ENCODE measurements at places on chromosomes 13 and 19.
A peak's percentile ranks its signal among the peaks of the same experiment; 100 is the strongest.

GRCh38 chr19:16023146-16023915 lies 53.0 kb upstream of the TPM4 start:
- DNase-seq, result no peak

- no peak for DNase-seq
Observed at GRCh38 chr13:103931331-103931845, 865.2 kb upstream of the SLC10A2 start.

- no peak for DNase-seq
Observed at GRCh38 chr13:27077451-27077850, 94.2 kb downstream of the USP12 start.

GRCh38 chr13:74444161-74444571 lies 310.0 kb upstream of the KLF12 start:
- DNase-seq, result no peak

DNA sequence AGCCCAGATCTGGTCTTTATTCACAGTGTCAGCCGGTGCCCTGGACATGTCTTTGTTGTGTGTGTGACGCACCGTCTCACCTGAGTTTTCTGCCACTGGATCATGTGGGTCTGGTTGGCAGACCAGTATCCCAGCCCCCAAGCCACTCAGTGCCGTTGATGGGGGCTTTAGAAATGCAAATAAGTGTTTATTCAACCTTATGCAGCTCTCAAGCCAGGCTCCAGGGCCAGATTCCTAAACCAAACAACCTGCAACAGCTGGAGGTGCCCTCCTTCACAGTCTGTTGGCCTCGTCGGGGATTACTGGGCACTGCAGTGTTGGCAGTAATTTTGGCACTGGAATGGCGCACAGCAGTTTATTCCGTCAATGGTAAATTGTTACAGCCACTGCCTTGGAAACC lies 21.6 kb downstream of the FAM124A start:
- DNase-seq, result peak; percentile 52

DNA sequence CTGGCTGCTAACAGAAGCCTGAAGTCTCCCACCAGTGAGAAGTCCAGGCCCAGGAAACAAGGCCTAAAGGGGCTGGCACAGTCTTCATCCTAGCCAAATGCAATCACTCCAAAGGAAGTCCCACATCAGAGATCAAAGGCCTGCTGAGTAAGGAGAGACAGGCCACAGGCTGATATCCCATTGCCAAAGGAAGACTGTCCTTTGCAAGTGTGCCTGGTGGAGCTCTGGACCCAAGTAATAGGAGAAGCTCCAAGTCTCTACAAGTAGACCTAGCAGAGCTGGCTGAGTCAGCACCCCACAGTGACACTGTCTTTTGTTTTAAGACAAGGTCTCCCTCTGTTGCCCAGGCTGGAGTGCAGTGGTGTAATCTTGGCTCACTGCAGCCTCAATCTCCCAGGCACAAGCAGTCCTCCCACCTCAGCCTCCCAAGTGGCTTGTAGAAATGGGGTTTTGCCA lies 4.5 kb downstream of the DBP start:
- no peak for DNase-seq

DNA sequence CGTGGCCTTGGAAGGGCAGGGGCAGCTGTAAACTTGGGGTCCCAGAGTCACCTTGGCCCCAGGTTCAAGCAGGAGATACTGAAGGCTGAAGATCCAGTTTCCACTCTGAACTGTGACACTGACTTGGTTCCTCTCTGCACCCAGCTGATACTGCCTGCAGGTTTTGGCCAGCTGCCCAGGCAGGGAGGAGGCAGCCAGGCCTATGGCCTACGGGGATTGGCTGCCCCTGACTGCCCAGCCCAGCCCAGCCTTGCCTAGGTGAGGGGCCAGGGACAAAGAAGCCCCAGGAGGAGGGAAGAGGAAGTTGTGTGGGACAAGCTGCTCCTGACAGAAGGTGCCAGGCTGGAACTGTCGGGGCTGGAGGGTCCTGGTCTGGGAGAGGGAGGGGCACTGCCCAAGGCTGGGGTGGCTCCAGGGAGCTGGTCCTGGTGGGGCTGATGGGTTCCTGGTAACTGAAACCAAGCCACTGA lies 51.7 kb upstream of the CYP4F8 start:
- no peak for DNase-seq

DNA sequence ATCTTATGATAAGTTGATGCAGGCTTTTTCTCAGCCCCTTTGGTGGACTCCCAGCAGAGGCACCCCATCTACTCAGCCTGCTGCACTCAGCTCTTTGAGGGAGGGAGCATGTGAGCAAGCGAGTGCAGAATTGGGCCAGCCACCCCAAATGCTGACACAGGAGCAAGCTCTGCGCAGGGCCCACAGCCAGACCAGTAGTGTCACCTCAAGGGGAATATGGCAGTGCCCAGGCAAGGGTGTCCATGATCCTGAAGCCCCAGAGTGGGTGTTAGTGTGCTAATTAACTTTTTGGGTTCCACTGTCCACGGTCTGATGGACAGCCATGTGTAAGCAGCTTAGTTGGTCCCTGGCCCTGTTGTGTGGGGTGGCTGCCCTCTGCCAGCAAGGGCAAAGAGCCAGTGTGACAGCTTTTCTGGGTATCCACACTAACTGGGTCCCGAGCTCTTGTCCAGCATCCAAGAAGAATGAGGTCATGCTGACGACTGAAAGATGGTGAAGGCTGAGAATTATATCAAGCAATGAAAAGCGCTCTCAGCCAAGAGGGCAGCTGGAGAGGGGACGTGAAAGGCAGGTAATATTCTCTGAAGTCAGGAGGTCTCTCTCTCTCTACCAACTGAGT lies 898.3 kb upstream of the PCDH9 start:
- no peak for DNase-seq

GRCh38 chr13:96431044-96431581 lies 341.2 kb downstream of the HS6ST3 start:
- DNase-seq, result no peak

GRCh38 chr19:48646722-48647216 lies 782 bp upstream of the CA11 start:
- no peak for DNase-seq

- DNase-seq, result no peak
Observed at GRCh38 chr13:33058776-33059327, 42.6 kb downstream of the KL start.

GRCh38 chr19:46349311-46349993 lies 2.6 kb downstream of the PPP5C start:
- no peak for DNase-seq

- DNase-seq, result no peak
Observed at GRCh38 chr19:34454091-34454490, 25.9 kb downstream of the UBA2 start.

DNA sequence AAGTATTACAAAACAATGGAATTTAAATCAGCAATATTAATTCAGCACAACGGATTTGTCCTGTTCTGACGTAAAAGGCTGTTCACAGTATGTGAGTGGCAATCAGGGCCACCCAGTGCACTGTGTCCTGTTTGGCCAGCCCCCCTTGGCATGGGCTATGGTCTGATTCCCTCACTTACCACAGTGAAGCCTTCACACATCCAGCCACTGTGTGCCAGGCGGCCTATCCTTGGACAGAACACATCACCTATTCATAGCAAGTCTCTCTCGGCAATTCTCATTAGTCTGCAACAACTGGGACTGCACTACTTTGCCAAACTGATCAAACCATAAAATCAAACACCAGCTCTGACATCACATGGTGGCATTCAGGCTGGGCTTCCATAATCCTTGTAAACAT lies 221.5 kb upstream of the TSHZ3 start:
- DNase-seq, result peak; percentile 14

- DNase-seq, result no peak
Observed at GRCh38 chr19:18441804-18442788, 4.2 kb upstream of the ISYNA1 start.

DNA sequence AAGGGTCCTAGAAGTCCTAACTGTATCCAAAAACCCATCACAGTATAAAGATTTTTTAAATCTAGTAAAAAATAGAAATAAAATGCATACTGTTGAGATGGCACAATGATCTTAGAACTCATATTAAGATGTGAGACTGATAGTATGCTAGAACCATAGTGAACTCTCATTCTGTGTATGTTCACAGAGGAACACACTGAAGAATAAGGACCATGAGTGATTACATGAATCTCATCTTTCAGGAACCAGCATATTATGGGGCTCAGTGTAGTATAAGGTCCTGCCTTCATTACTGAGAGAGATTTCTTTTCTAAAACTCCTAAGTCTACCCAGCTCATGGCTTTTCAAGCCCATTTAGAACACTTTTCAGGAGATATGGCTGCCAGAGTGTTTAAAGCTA lies 59.8 kb upstream of the RFC3 start:
- no peak for DNase-seq

- DNase-seq, result peak; percentile 33
Observed at GRCh38 chr13:44785401-44785800, 203.9 kb downstream of the NUFIP1 start.

DNA sequence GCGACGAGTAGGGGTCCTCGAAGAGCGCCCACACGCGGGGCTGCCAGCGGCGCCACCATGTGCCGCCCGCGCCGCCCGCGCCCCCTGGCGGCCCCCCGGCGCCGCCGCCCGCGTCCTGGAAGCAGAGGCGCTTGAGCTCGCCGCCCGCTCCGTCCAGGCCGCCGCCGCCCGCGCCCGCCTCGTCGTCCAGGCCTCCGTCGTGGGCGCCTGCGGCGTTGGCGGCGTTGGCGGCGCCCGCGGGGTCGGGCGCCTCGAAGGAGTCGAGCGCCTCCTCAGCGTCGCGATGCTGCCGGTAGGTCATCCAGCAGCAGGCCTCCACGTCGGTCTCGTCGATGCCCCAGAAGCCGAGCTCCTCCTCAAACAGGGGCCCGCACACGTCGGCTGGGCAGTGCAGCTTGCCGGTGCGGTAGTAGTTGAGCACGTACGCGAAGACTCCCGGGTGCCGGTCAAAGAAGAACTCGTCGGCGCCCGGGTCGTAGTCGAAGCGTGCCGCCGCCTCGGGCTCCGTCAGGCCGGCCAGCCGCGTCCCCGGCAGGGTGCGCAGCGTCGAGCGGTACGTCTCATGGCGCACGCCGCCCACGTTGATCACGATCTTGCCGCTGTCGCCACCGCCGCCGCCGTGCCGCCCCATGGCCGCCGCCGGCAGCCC lies 829 bp downstream of the KCNC3 start:
- no peak for DNase-seq

- DNase-seq, result no peak
Observed at GRCh38 chr19:413756-414420, 4.9 kb upstream of the C2CD4C start.

- DNase-seq, result no peak
Observed at GRCh38 chr13:101552786-101553185, 100.3 kb downstream of the ITGBL1 start.

DNA sequence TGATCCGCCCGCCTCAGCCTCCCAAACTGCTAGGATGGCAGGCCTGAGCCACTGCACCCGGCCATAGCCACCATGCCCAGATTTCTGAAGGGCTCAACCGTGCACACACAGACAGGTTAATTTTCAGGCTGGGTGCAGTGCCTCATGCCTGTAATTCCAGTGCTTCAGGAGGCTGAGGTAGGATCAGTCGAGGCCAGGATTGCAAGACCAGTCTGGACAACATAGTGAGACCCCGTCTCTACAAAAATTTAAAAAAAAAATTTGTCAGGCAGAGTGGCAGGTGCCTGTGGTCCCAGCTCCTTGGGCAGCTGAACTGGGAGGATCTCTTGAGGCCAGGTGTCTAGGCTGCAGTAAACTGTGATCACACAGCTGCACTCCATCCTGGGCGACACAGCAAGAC lies 7.6 kb downstream of the TIMM13 start:
- DNase-seq, result no peak

GRCh38 chr19:1251330-1252220 lies 3.2 kb downstream of the MIDN start:
- peak; percentile 83 for DNase-seq

DNA sequence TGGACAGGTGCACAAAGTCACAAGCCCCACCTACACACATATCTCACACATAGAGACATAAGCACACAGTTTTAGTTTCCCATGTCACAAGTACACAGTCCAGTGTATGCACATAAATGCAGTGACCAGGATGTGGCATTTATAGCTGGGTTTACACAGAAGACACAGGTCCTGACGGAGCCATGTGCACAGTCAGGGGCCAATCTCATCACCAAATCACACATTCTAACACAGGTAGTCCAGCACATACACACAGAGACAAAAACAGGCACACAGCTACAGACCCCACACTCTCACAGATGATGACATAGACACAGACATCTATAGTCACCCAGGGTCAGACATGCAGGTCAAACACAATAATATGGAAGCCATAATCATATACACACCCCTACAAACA lies 2.1 kb downstream of the NUMBL start:
- no peak for DNase-seq

GRCh38 chr13:45339867-45340266 lies 1.1 kb downstream of the TPT1 start:
- no peak for DNase-seq

- no peak for DNase-seq
Observed at GRCh38 chr13:44120043-44120442, 240.3 kb downstream of the LACC1 start.

GRCh38 chr19:2723345-2723715 lies 2.2 kb upstream of the DIRAS1 start:
- DNase-seq, result no peak

- DNase-seq, result no peak
Observed at GRCh38 chr19:58584498-58585441, 11.6 kb upstream of the MZF1 start.

- DNase-seq, result no peak
Observed at GRCh38 chr13:94658926-94659597, 53.3 kb downstream of the SOX21 start.

GRCh38 chr13:31528176-31528575 lies 211.2 kb upstream of the RXFP2 start:
- DNase-seq, result no peak

GRCh38 chr19:36081385-36081784 lies 26.7 kb downstream of the WDR62 start:
- DNase-seq, result peak; percentile 93

GRCh38 chr19:11182994-11183393 lies 14.4 kb downstream of the KANK2 start:
- no peak for DNase-seq

DNA sequence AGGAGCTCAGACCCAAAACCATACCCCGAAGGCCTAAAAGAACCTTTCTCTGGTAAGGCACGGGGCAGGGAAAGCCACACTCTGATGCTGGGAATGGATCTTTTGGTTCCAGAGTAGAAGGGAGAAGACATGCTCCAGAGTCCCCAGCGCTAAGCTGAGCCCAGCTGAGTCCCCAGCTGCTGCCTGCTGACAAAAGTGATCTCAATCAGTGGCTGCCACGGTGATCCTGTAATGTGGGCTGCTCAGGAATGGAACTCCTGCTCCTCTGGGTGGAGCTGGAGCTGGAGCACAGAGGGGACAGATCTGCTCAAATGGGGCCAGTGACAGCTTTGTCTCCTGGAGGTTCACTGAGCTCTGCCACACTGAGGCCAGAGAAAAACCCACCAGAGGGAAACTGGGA lies 70.5 kb downstream of the MLLT1 start:
- no peak for DNase-seq

GRCh38 chr13:34462843-34463242 lies 479.2 kb upstream of the NBEA start:
- DNase-seq, result no peak

- no peak for DNase-seq
Observed at GRCh38 chr13:50171590-50172282, 156.5 kb downstream of the KCNRG start.

GRCh38 chr13:59182241-59182640 lies 981.5 kb downstream of the DIAPH3 start:
- no peak for DNase-seq

Measured in Ammon's horn (tissue), 1 donor.